A549 treated with GW870086 at 1 μM for 4 hours (cell line): ENCODE measurements at places on chromosomes 7 and 10. TPM values are rescaled to one million over a fixed set of nuclear protein-coding genes. Genes with fewer than 3 reads are reported as not detected.

SEC61G gene
- total RNA-seq: 360 to 487 TPM (median 389 TPM) in 5 replicates

OR2A12 gene
- total RNA-seq: not detected in 5 replicates

SLC16A12 gene
- 0.19 to 0.78 TPM (median 0.32 TPM) in 5 replicates for total RNA-seq

CPVL gene
- 0.21 to 0.55 TPM (median 0.44 TPM) in 4 of 5 replicates, not detected in the other for total RNA-seq

USP6NL gene
- total RNA-seq: 10.4 to 14.0 TPM (median 12.5 TPM) in 5 replicates

HOXA5 gene
- 3.7 to 5.8 TPM (median 4.7 TPM) in 5 replicates for total RNA-seq

GSTO2 gene
- 1.5 to 3.3 TPM (median 1.9 TPM) in 5 replicates for total RNA-seq
